ENCODE measurements at places on chromosomes 1 and 21. TPM values are rescaled to one million over a fixed set of nuclear protein-coding genes. Genes with fewer than 3 reads are reported as not detected.

DNA sequence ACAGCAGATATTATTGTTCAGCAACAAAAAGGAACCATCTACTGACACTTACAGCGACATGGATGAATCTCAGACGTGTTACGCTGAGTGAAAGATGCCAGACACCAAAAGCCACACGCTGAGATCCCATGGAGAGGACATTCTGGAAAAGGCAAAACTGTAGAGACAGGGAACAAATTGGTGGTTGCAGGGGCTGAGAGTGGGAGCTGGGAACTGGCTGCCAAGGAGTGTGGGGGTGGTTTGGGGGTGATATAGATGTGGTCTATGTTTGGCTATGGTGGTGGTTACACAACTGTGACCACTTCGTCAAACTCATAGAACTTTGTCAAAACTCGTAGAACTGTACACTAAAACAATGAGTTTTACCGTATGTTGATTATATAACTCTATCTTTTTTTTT lies 57.7 kb downstream of the RIPK4 start:
- DNase-seq, result no peak

GRCh38 chr1:48608882-48609281 lies 136.9 kb upstream of the SPATA6 start:
- no peak for DNase-seq

GRCh38 chr1:160651433-160652064 lies 4.7 kb upstream of the SLAMF1 start:
- DNase-seq, result no peak

DNA sequence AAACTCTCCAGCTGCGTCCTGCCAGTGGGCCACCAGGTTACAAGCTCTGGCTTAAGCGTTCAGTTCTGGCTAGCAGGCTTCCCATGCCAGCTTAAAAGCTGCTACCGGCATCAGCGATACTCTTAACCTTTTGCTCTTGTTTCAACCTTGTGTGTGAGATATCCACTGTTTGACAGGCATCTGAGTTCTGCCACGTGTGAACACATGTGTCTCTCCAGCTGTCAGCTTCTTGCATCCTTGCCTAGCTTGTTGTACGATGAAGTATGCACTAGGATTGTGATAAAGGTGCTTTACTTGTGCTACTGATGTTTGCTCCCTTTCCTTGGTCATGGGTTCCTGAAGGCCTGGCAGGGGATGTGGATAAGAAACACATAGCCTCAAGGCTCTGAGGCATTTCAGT lies 201.6 kb downstream of the PRDM2 start:
- no peak for DNase-seq

The ZFP69B gene
- 2.5 TPM for total RNA-seq

DNA sequence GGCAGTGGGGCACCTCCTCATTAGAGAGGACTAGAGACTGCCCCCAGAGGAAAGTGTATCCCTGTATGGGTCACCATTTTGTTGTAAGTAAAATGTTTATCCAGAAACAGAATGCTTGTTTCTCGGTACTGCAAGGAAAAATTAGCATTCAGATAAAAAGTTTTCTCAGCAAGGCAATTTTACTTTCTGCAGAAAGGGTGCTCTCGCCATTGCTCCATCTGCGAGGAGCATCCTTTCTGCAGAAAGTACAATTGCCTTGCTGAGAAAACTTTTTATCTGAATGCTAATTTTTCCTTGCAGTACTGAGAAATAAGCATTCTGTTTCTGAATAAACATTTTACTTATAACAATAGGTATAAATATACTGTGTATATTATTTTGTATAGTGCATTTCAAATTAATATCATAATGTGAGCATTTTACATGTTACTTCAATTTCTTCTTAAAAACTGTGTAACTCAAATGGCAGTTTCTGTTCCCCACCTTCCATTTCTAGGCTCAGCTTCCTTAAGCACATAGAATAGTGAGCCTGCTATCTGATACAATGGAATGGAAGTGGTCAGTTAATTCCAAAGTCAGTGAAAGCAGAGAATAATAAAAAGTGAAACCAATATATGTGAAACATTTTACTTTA lies 76.5 kb upstream of the DESI2 start:
- no peak for DNase-seq

DNA sequence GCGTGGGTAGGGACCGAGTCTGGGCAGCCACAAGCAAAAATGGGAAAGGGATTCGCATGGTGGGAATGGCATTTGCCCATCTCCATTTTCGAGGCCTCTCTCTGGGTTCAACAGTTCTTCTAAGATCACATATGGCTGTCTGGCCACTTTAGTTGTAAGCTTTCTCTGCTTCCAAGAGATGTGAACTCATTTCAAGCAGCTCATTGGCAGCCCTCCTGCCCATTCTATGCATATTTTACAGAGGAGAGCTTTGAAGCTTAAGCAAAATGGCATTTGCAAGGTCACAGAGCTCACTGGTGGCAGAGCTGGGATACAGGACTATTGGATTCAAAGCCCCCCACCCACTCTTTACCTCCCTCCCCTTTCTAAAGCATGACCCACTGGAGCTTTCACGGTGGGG lies 93.7 kb downstream of the HHIPL2 start:
- DNase-seq, result no peak

DNA sequence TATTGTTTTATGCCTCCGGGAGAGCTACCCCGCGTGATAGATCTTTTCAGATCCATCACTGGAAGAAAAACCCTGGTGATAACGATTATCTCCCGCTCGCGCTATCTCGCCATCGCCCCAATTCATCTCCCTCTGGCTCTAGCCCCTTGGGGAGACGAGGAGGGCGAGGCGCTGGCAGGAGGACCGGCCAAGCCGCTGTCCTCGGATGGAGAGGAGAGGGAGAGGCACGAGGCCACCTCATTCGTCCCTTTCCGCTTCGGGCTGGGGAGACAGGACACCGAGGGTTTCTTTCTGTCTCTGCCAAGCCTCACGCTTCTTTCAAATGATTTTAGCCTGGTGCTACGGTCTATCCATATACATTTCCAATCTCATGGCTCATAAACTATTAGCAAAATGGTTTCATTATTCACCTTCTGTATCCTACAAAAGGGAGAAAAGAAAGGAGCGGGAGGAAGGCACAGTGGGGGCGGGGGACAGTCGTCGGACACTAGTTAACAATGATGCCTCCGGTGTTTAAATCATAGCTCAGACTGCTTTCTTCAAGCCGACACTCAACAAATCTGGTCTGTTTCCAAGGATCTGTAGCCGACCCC lies 415.0 kb upstream of the ESRRG start:
- DNase-seq, result no peak

DNA sequence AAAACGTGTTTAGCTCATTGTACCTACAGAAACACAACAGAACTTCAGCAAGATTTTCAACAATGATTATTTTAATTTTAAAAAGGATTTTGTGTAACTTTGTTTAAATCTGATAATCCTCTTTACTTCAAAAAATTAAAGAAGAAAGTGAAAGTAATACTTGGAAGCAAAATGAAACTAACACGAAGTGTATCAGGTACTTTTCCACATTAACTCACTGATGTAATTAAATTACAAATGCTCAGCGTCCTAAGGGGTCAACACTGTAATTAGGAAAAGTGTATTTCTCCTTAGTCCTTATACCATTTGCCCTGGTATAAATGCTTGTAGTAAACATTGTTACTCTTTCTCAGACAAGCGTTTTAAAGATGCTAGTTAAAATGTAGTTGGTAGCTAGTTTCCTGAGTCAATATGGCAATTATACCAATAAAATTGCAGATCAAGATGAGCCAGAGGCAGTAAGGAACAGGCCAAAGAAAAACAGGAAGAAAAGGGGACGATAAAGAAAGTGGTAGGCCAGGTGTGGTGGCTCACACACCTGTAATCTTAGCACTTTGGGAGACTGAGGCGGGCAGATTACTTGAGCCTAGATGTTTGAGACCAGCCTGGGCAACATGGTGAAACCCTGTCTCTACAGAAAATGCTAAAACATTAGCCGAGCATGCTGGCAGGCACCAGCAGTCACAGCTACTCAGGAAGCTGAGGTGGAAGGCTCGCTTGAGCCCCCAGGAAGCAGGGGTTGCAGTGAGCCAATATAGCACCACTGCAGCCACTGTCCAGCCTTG lies 553.0 kb downstream of the SMYD3 start:
- DNase-seq, result peak; percentile 31

DNA sequence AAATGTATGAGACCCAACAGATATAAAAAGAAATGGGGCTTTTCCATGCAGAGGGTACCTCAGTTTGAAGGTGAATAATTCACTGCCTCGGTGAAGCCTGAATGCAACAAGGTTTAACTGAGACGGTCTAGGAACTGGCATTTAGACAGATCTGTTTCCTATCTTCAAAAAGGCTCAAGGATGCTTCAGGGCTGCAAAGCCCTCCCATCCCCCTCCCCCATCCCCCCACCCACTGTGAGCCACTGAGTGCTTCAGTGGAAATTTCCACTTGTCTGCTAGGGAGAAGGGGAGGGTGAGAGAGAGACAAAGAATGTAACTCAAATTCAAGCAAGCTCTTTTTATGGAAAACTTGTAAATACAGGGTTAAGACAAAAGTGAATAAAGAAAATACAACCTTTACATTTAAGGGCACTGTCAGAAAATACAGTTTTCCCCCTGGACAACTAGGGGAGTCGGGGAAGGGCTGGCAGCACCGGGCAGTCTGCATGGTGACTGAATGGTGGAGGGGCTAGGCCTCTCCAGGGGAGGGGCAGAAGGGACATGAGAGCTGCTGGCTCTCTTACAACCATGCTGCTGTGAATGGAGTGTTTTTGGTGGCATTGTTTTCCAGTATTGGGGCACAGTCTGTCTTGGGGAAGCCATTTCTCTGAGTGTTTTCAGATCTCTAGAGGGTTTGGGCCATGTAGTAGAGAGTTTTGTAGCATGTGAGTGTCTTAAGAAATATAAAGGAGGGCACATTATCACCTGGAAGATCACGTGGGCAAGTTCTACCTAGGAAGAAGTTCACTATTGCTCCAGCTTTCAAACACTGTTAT lies 56.7 kb downstream of the MRPS6 start:
- DNase-seq, result peak; percentile 68

GRCh38 chr1:180626711-180627110 lies 5.1 kb upstream of the XPR1 start:
- no peak for DNase-seq

DNA sequence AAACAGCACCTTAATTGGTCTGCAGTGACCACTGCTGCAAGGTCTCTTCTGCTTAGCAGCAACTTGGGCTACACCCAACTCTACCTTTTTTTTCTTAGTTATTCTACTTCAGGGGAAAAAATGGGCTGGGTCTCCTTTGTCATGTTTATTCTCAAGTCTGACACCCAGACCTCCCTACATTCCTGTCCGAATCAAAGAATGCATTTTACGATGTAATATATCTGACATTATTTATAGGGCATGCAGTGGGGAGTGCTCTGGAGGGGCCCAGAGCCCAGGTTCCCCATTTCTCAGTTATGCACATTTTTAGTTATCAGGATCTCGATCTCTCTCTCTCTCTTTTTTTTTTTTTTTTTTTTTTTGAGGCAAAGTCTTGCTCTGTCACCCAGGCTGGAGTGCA lies 50.5 kb downstream of the OPTC start:
- peak; percentile 57 for DNase-seq

DNA sequence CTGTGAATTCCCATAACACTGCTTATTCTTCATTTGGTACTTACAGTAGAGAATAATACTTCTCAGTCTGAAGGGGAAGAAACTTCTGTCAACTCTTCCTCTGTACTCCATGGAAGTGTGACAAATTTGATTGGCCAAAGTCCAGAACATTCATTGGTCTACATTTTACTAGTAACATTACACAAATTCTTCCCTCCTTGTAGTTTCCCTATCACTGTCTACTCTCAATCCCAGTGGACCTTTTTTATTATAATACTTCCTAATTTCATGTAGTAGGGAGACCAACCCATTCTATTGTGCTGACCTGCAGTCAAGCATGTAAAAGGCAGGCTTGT lies 74.7 kb downstream of the ALG6 start:
- peak; percentile 42 for DNase-seq

DNA sequence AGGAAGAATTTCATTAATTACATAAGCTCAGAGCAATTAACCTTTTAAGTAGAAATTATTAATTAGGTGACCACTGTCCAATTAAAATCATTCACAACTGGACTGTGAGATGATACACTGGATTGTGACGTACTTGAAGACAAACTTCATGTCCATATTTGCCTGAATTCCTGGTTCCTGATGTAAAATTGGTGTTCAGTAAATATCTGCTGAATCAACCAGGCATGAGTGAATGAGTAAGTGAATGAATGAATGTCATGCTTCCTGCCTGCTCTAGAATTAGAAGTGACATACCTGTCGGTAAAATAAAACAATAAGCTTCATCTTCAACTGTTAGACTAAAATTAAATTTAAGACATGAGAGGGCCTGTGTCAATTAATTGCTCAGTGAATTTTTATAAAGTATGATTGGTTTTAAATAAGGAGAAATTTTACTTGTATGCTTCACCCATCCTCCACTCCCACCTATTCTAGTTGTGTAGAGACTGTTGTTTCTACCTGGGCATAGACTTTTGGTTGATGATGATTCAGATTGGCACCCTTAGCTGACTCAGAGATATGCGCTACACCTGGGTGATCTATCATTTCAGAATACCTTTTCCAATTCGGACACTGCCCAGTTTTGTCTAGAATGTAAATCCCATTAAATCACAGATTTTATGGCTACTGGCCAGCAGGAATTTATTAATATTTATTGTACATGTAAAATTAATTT lies 56.9 kb upstream of the PTGS2 start:
- no peak for DNase-seq

GRCh38 chr1:59171788-59172187 lies 125.1 kb upstream of the FGGY start:
- no peak for DNase-seq

- DNase-seq, result peak; percentile 71
These were observed 10.1 kb downstream of the DOP1B start for GRCh38 chr21:36166705-36167104.

- DNase-seq, result no peak
These were observed 244.3 kb downstream of the FGGY start for GRCh38 chr1:59541161-59541560.

The TACSTD2 gene
- total RNA-seq, result not detected

DNA sequence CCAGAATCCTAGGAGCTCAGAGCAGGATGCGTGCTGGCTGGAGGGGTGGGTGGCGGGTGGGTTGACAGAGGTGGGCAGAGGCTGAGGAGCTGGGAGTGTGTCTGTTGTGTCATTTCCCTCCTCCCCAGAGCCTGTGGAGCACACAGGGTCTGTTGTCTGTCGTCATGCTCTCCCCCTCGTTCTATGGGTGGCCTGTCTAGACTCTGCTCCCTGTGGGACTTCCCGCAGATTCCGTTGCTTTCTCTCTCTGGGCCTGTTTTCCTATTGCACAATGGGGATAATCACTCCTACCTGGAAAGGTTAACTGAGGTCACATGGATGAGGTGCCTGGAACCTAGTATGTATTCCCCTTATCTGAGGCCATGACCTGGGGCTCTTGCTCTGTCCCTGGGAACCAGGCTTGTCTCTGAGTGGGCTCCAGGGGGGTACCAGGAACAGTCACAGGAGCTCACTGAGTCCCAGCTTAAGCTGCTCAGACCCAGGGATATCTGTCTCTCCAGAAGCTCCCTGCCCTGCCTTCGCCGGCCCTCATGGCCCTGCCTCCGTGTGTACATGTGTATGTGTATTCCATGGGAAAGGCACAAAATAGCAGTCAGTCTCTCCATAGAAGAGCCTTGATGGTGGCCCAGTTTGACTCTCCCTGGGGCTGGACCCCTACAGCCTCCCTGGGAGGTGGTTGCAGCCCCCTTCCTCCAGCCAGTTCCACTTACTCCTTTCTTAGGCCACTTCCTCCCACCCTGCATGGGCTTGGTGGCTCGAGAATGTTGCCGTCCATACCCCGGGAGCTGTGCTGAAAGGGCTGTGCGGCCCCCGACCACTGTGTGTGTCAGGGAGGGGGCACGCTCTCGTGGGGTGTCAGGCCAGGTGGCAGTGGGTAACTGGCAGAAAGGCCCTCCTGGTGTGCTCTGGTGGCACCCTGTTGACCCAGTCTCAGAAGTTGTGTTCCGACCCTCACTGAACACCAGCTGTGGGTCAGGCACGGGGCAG lies 17.9 kb downstream of the PTPRF start:
- DNase-seq, result no peak
